ENCODE measurements at places on chromosomes 16 and 17.

GRCh38 chr17:73646409-73647300 is 2.4 kb upstream of the SDK2 start:
- no peak for DNase-seq

GRCh38 chr17:67229109-67229955 is 15.7 kb downstream of the HELZ start:
- DNase-seq, result no peak

DNA sequence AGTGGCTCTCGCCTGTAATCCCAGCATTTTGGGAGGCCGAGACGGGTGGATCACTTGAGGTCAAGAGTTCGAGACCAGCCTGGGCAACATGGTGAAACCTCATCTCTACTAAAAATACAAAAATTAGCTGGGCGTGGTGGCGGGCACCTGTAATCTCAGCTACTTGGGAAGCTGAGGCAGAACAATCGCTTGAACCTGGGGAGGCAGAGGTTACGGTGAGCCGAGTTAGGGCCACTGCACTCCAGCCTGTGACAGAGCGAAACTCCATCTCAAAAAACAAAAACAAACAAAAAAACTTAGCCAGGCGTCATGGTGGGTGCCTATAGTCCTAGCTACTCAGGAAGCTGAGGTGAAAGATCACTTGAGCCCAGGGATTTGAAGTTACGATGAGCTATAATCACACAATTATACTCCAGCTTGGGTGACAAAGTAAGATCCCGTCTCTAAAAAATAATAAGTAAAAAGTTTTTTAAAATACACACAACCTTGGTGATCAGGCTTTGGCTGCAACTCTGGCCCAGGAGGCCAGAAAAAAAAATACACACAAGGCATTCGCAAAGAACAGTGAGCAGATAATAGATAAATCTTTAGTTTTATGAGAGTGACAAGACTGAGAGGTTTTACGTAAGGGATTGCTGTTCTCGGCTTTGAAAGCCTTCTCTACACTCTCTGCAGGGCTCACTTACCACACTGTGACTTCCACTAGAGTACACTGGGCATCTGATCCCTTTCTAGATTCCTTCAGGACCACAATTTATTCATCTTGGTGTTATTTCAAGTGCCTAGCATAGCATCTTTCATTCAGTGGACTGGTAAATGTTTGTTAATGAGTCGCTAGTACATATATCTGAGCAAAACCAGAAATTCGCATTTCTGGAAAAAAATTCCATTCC is 5.9 kb downstream of the GSPT1 start:
- no peak for DNase-seq

GRCh38 chr17:63291258-63291657 is 154.8 kb downstream of the CYB561 start:
- no peak for DNase-seq
